Camera-type eye (tissue), 1 donor: ENCODE measurements at places on chromosomes 1 and 21. TPM values are rescaled to one million over a fixed set of nuclear protein-coding genes. Genes with fewer than 3 reads are reported as not detected.

The SHISAL2A gene
- total RNA-seq = 0.38 TPM

The TMEM200B gene
- total RNA-seq = 8.6 TPM

The ZCCHC17 gene
- total RNA-seq = 33.7 TPM

The INKA2 gene
- 5.1 TPM for total RNA-seq
